ENCODE measurements at places on chromosomes 16 and 17. TPM values are rescaled to one million over a fixed set of nuclear protein-coding genes. Genes with fewer than 3 reads are reported as not detected.

The TNK1 gene
- polyA plus RNA-seq, result 4.0 TPM

The NDRG4 gene
- 142 TPM for polyA plus RNA-seq

GRCh38 chr16:3243882-3244281 lies 8.9 kb upstream of the ZNF200 start:
- H3K27me3 ChIP-seq, result no peaks in the 10 kb centered on the region
- DNase-seq, result no peak
- no peak overlapping the region for H3K4me3 ChIP-seq
- H3K36me3 ChIP-seq, result no peaks in the 10 kb centered on the region
- no peak overlapping the region for H3K27ac ChIP-seq

GRCh38 chr17:79043931-79044320 lies 20.0 kb downstream of the C1QTNF1 start:
- H3K27me3 ChIP-seq, result no peaks in the 10 kb centered on the region
- H3K4me3 ChIP-seq, result no peak overlapping the region
- no peaks in the 10 kb centered on the region for H3K36me3 ChIP-seq
